ENCODE measurements at places on chromosomes 2 and 18. TPM values are rescaled to one million over a fixed set of nuclear protein-coding genes. Genes with fewer than 3 reads are reported as not detected.
A peak's percentile ranks its signal among the peaks of the same experiment; 100 is the strongest.

- no peaks in the 10 kb centered on the region for H3K36me3 ChIP-seq
- no peaks in the 10 kb centered on the region for H3K4me1 ChIP-seq
- no peak overlapping the region for H3K27ac ChIP-seq
- H3K4me3 ChIP-seq = no peak overlapping the region
- no peak for DNase-seq
Observed at GRCh38 chr2:228409493-228409892, 228.0 kb upstream of the SPHKAP start.

Gene PAX3
- total RNA-seq = not detected

GRCh38 chr2:177597759-177598158 is 205.2 kb downstream of the AGPS start:
- H3K4me3 ChIP-seq = no peak overlapping the region
- DNase-seq = no peak
- H3K4me1 ChIP-seq = peaks cover 5% of the 10 kb centered on the region
- no peaks in the 10 kb centered on the region for H3K27me3 ChIP-seq
- H3K27ac ChIP-seq = no peak overlapping the region

DNA sequence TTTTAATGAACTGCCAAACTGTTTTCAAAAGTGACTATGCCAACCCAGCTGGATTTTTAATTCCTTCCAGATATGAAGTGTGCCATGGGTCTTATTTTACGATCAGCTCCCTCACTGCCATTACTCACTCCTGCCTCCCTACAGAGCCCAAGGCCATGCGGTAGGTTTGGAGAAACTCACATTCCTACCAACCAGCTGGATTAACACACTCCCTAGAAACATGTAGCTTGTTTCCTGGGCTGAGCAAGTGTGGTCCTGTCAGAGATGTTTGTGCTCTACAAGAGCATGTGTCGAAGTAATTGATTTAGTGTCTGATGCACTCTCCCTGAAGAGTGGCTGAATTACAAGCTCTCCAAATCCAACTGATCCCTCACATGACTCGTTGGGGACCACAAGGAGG is 82.5 kb downstream of the SPP2 start:
- H3K27ac ChIP-seq = no peak overlapping the region
- no peaks in the 10 kb centered on the region for H3K36me3 ChIP-seq
- no peak for DNase-seq
- no peak overlapping the region for H3K4me3 ChIP-seq
- no peaks in the 10 kb centered on the region for H3K27me3 ChIP-seq

- 0 out of 2 replicates have a peak, but pooled peaks cover 3% of the 10 kb centered on the region for H3K4me1 ChIP-seq
- H3K4me3 ChIP-seq = no peak overlapping the region
- H3K36me3 ChIP-seq = no peaks in the 10 kb centered on the region
- DNase-seq = peak; percentile 53
- peaks cover 5% of the 10 kb centered on the region for H3K27me3 ChIP-seq
Observed at GRCh38 chr2:153163055-153163454, 315.5 kb downstream of the RPRM start.

DNA sequence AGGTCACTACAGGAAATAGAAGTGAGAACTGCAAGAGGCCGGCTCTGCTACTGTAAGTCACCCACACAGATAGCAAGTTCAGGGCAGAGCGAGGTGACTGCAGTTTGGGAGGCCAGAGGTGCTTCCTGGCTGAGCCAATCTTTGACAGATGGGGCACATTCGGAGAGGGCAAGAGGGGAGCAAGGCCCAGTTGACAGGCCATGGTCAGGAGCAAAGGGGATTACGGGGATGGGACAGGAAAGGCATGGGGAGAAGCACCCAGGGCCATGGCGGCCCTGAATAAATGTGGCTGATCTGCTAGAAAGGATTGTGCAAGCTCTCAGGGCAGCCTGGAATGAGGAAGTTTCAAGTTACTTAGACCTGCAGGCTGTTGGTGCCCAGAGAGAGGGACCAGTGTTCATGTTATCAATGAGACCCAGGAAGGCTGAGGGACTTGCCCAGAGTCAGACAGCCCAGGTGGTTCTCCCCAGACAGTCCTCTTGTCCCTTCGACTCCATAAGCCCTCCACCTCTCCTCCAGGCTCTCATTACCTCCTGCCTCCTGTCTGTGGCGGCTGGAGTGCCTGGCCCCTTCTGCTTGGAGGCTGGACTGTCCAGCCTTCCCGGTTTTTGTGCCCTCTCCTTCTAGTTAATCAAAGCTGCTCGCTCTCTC is 123.3 kb downstream of the CTIF start:
- no peaks in the 10 kb centered on the region for H3K36me3 ChIP-seq
- H3K4me1 ChIP-seq = peaks cover 22% of the 10 kb centered on the region
- peak overlapping the region; percentile 28 for H3K27ac ChIP-seq
- H3K4me3 ChIP-seq = no peak overlapping the region
- no peak for DNase-seq

Gene LIMS3
- total RNA-seq = 1.1 TPM

Gene NFATC1
- 20.8 TPM for total RNA-seq

Gene FBLN7
- total RNA-seq = 0.34 TPM

- no peaks in the 10 kb centered on the region for H3K27me3 ChIP-seq
- H3K4me1 ChIP-seq = peaks cover 39% of the 10 kb centered on the region
- H3K4me3 ChIP-seq = no peak overlapping the region
- no peak for DNase-seq
- H3K27ac ChIP-seq = no peak overlapping the region
- H3K36me3 ChIP-seq = no peaks in the 10 kb centered on the region
Observed at GRCh38 chr2:69993708-69994107, 32.3 kb upstream of the ASPRV1 start.

DNA sequence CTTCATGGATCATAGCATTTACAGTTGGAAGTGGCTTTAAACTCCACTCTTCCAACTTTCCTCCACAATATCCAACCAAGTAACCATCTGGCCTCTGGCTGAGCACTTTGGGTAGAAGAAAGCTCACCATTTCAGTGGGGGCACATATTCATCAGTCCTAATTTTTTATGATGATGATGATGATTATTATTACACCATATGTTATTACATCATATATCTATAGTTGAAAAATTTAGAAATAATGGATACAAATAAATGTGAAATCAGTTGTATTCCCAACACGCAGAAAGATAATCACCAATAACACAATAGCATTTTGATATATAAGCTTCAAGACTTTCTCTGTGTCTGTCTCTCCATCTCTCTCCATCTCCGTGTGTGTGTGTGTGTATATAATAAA is 26.6 kb upstream of the ZCCHC2 start:
- no peak for DNase-seq
- no peaks in the 10 kb centered on the region for H3K27me3 ChIP-seq
- no peak overlapping the region for H3K4me3 ChIP-seq
- no peaks in the 10 kb centered on the region for H3K36me3 ChIP-seq
- H3K4me1 ChIP-seq = no peaks in the 10 kb centered on the region

- H3K4me3 ChIP-seq = no peak overlapping the region
- no peak overlapping the region for H3K27ac ChIP-seq
- no peaks in the 10 kb centered on the region for H3K36me3 ChIP-seq
Observed at GRCh38 chr2:197940382-197940781, 136.0 kb downstream of the PLCL1 start.

- H3K27me3 ChIP-seq = peaks cover 41% of the 10 kb centered on the region
- peaks cover 14% of the 10 kb centered on the region for H3K4me1 ChIP-seq
- 0 out of 2 replicates have a peak overlapping the region, but pooled peaks have one; percentile 21 for H3K4me3 ChIP-seq
- no peak overlapping the region for H3K27ac ChIP-seq
- no peak for DNase-seq
- H3K36me3 ChIP-seq = no peaks in the 10 kb centered on the region
Observed at GRCh38 chr2:33134791-33135560, 188.2 kb downstream of the LTBP1 start.

- no peak overlapping the region for H3K27ac ChIP-seq
- no peak overlapping the region for H3K4me3 ChIP-seq
- no peak for DNase-seq
- H3K36me3 ChIP-seq = no peaks in the 10 kb centered on the region
- H3K27me3 ChIP-seq = no peaks in the 10 kb centered on the region
Observed at GRCh38 chr2:227413371-227413770, 25.6 kb upstream of the SCYGR1 start.

DNA sequence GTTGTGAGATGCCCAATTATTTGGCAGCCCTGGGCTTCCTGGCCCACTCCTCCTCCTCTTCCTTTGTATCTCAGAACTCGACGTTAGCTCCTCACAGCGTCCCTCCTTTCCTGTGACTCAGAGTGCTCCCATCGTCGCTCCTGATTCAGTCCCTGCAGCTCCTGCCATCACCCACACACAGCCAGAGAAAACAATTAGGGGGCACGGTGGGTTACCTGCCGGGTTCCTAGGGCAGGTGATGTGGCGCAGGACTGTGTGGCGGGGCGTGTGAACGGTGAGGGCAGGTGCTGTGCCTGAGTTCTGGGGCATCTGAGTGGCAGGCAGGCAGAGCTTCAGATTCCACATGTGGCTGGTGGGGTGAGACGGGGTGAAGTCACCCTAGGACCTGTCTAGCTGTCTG is 42.6 kb downstream of the GLI2 start:
- H3K4me1 ChIP-seq = peaks cover 20% of the 10 kb centered on the region
- no peak overlapping the region for H3K27ac ChIP-seq
- no peaks in the 10 kb centered on the region for H3K36me3 ChIP-seq
- no peak overlapping the region for H3K4me3 ChIP-seq
- no peaks in the 10 kb centered on the region for H3K27me3 ChIP-seq

Gene NEU4
- 0.34 TPM for total RNA-seq

Gene SP9
- 0.69 TPM for total RNA-seq

DNA sequence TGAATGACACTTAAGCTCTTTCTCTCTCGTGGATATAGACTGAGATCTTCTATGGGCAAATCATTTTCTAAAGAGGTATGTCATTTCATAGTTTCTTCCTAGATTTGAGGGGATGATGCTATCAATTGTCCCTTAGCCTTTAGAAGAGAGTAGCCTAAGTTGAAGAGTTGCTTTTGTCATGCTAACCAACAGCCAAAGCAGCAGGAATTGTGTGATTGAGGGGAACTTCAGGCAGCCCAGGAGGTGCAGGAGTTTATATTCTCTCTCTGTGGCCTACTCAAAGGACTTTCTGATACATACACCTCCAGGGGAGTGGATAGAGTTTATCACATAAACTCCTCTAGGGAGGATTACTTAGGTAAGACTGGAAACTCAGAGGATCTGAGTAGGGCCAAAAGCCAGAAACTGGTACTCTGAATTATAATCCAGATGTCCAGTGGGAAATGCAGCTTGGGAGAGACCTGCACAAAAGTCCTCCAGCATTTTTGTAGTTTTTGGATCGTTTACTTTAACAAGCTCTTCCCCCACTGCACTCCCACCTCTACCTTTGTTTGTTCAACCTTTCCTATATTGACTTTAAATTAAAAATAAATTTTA is 150.7 kb upstream of the CCDC68 start:
- no peaks in the 10 kb centered on the region for H3K4me1 ChIP-seq
- H3K36me3 ChIP-seq = no peaks in the 10 kb centered on the region
- no peak overlapping the region for H3K27ac ChIP-seq
- DNase-seq = no peak

DNA sequence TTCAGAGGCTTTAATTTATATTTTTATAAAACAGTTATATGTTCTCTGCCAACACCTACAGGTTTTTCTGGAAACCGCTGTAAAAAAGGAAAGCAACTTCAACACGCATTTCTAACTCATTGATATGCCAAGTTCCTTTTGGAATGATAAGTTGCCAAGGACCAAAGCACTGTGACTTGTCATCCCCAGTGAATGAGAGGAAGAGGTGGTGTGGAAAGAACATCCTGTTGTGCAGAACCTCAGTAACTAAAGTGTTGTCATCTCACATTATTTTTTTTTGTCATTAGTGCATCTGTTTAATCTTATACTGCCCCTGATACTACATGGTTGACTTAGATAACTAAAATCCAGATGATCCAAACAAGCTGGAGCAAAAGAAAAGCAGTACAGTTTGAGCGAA is 96.0 kb upstream of the NEUROD1 start:
- no peaks in the 10 kb centered on the region for H3K36me3 ChIP-seq
- peaks cover 77% of the 10 kb centered on the region for H3K4me1 ChIP-seq
- H3K4me3 ChIP-seq = no peak overlapping the region
- no peaks in the 10 kb centered on the region for H3K27me3 ChIP-seq
